Left forelimb (tissue), 1 donor: ENCODE measurements at places on chromosomes 5 and 9.

GRCh38 chr9:134544388-134545214, 97.0 kb upstream of the COL5A1 start:
- no peak for DNase-seq

DNA sequence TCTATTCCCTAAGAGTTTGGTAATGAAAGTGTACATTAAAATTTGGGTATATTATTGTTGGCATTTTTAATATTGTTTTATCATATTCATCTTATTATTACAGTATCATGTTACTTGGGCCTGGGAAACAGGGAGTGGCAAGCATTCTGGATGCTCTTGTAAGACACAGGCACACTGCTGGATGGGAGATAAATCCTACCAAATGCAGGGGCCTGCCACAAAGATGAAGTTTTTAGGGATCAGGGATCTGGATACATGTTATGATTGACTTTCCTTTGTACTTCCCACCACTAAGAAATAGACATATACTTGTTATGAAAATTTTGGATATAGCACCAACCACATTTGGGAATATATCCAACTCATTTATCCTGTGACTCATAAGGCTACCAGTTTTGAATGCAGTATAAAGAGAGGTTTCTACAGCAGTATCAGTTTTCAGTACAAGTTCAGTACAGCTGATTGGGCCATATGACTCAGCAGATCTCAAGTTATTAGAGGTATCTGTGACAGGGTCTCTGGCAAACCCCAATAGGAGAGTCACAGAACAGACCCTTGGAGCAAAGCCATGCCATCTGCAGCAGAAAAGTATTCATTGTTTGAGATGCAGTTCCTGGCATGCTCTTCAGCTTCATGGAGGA, 360.1 kb downstream of the DMAC1 start:
- DNase-seq: no peak

DNA sequence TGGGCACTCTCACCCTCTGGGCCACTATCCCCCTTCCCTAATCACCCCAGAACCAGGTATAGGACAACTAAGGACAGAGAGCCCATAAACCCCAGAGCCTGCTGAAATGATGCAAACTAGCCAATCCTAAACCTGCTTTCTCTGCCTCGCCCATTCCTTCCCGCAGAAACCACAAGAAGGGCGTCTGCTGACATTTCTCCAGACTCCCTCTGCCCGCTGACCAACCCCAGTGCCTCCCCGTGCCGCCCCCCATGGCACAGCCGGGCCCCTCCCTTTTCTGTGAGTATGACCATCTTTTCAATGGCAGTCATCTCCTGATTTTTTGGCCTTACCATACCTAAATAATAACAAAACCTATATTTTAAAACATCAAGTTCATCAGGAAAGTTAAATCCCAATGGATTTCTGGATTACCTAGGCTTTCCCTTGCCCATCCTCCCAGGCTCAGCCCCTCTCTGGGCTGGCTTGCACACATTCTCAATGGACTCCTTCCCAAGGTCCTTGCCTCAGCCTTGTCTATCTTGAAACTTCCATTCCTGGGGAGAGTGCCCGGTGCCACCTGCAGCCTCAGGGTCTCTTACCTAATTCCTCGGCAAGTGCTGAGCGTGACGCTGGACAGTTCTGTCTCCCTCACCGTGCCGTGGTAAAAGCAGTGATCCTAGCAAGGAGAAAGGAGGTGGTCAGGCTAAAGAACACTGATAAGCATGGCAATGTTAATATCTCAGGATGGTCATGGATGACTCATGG, 45.2 kb downstream of the ADAM19 start:
- DNase-seq: no peak

GRCh38 chr5:64516216-64516615, 10.4 kb downstream of the RGS7BP start:
- DNase-seq: no peak

DNA sequence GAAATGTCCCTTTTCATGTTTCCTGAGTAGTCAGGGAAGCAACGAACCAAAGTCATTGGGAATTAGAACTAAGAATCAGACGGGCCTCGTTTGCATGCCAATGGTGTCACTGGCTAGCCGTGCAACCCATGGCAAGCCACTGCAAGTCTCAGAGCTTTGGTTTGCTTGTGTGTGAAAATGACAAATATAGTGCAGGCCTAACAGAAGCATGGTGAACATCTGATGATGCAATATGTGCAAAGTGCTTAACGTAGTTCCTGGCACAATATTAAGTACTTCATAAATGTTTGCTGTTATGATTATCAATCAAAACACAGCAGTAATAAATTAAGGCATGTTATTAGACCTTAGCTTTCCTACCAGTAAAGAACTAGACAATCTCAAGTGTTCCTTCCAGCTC, 118.0 kb upstream of the TRIM32 start:
- no peak for DNase-seq

GRCh38 chr9:116549061-116549664, 137.9 kb upstream of the TRIM32 start:
- no peak for DNase-seq

DNA sequence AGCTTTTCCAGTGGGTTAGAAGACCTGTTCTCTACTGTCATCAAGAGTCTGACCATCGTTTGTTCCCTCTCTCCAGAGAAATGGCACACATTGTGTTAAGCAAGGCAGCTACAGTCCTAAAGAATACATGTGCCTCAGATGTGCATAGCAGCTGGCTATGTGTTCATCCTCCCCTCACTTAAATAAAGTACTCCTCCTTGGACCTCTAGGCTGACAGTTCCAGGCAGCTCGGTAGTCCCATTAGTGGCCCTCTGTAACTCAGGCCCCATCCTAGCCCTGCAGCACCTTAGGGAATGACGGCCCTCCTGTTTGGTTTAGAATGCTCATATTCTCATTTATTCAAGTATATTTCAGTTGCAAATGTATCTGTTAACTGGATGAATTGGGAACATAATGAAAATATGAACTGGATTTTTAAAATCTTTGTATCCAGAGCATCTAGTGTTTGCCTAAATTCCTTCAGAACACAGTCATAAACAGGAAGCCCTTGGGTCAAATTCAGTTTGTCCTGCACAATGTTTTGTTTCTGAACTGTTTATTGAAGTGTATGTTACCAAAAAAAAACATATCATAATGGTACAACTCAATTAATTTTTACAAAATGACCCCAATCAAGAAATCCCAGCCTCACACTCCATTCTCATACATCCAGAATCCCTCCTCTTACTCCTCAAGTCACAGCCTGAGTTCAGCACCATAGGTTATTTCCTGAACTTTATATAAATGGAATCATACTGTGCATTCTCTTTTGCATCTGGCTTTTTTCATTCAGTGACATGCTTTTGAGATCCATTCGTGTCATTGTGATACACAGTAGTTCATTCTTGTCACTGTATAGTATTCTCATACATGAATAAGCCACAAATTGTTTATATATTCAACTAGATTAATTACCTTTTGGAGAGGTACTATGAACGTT, 1.6 kb upstream of the ASPN start:
- DNase-seq: no peak

- no peak for DNase-seq
Measured at GRCh38 chr5:9799606-9800005, 169.5 kb upstream of the TAS2R1 start.

DNA sequence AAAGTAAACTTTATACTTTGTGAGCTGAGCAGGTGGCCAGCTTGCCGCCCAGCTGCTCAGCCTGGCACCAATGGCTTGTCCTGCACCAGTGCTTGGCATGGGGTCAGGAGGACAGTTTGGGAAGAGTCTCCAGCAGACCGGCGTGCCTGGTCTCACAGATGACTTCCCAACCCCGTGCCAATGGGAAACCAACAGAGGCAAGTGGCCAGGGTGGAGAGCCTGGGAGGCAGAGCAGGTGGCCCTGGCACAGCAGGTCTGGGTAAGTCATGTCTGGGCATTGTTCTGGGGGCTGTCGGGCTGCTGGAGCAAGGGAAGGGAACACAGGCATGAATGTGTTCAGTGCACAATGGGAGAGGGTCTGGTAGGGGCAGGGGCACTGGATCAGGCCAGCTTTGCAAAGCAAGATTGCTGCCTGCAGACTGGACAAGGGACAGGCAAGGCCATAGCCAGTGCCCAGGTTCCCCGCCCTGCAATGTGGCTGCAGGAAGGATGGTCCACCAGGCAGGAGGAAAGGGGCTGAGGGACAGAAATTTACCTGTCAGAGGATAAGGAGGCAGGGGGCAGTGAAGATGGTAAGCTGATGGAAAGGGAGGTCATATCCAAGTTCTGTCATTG, 76.2 kb upstream of the ALDH1B1 start:
- peak; percentile 63 for DNase-seq

DNA sequence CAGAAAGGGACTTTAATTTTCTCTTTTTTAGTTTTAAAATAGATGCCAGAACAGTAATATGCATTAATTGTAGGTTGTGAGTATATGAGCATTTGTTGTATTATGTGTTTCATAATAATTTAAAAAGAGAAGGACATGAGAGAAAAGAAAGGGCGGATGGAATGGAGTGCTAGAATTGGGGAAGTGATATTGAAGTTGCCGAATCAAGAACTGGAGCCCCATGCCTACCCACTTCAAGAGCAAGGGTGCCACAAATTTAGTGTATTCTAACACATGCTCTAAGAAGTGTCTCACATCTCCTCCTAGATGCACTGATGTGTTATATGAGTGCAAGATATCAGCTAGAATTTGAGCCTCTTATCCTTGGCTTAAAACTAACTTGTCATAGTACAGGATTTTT, 43.6 kb upstream of the FYB1 start:
- no peak for DNase-seq

GRCh38 chr5:147965715-147966114, 59.4 kb upstream of the C5orf46 start:
- DNase-seq: no peak

DNA sequence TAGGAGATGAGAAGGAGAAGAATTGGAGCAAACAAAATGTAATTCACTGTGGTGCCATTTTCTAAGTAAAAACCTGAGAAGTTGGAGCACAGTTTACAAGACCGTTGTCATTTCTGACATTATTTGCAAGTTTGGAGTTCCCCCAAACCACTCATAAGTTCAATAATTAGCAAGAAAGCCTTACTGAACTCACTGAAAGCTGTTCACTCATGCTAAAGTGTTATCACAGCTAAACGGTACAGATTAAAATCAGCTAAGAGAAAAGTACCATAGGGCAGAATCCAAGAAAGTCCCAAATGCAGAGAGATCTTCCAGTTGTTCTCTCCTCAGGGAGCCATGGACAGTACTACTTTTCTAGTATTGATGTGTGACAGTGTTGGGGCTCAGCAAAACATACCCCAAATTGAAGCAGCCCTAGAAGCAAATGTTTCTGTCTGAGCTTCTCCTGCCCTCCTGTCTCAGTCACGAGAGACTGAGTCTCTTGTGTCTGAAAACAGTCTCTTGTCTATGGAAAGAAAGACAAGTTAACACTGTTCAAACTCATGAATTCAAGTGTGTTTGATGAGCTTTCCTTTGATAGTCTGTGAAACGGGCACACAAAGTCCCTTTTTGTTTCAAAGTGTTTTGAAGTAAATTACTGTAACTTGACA, 221.2 kb downstream of the GABRG2 start:
- DNase-seq: no peak
